ENCODE measurements at places on chromosomes 2 and 18.

DNA sequence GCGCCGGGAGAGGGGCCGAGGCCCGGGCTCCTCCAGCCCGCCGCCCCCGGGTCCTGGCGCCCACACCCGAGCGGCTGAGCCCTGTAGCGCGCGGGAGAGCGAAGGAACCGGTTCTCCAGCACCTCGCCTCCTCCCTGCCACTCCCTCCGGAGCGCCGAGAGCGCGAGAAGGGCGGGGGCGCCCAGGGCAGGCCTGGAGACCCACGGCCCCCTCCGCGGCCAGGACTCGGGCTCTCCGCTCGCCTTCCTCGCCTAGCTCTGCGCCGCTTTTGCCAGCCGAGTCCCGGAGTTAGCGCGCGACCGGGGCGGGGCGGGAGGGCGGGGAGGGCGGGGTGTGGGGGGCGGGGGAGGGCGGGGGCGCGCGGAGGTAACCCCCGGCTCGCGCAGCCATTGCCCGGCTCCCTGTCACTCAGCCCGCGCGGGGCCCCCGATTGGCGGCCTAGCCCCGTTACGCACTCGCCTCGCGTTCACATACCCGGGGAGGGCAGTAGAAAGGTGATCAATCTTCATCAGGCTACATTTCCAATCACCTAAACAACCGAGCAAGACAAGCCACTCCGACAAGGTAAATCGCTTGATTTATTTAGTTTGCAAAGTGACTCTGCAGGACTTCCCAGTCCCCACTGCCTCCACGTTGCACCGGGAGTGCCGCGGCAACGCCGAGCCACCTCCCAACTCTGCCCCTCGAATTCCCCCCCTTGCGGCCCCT lies at the start of gene OTX1:
Gene OTX1 (plus strand): TSS at position 497 of the 708 bp plus-strand sequence. CDS start 2,161 bp downstream, outside the sequence.
- DNase-seq = no peak

DNA sequence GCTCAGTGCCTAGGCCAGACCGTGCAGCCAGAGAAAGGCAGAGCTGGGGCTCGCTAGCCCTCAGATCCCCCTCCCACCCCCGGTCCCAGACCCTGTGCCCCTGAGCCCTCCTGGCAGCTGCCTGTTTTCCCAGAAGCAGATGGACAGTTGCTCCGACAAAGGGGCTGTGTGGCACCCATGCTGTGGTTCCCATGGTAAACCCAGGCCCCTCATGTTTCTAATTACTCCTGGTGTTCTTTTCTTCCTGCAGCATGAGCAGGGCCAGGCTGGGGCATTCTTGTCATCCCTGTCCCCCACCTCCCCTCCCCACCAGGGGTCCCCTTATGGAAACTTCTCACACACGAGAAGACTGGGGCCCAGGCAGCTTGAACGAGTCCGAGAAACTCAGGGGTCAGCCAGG lies 269.6 kb downstream of the HAUS1 start:
- no peak for DNase-seq

GRCh38 chr2:109453371-109453995 lies 160.3 kb downstream of the SEPTIN10 start:
- no peak for DNase-seq

GRCh38 chr2:59856391-59856790 lies 697.1 kb downstream of the BCL11A start:
- DNase-seq = no peak

GRCh38 chr18:36284671-36285295 lies 12.7 kb upstream of the FHOD3 start:
- no peak for DNase-seq

GRCh38 chr2:33652830-33653229 lies 53.7 kb upstream of the FAM98A start:
- no peak for DNase-seq

- no peak for DNase-seq
Measured at GRCh38 chr2:121319941-121320340, 34.9 kb upstream of the TFCP2L1 start.

All from AG04449 (cell line).